ENCODE measurements at places on chromosomes 5 and 9.
A peak's percentile ranks its signal among the peaks of the same experiment; 100 is the strongest.

DNA sequence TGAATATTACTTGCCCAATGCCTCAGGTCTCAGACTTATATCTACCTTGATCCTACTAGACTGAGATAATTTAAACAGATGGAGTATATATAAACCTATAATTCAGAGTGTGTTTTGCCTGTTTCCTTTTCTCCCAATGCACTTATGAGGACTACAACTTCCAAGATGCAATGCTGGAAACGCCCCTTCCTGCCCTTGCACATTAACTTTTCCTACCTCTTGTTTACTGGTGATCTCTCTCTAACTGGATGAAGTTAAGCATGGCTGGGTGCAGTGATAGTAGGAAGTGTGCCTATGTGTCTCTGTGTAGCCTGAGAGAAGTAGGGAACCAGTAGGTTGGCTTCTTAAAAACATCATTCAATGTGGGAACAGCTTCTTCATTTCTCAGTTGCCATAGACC lies 115.2 kb downstream of the SVEP1 start:
- DNase-seq, result no peak

GRCh38 chr9:128361986-128362646 lies 9.1 kb upstream of the URM1 start:
- peak; percentile 83 for DNase-seq

DNA sequence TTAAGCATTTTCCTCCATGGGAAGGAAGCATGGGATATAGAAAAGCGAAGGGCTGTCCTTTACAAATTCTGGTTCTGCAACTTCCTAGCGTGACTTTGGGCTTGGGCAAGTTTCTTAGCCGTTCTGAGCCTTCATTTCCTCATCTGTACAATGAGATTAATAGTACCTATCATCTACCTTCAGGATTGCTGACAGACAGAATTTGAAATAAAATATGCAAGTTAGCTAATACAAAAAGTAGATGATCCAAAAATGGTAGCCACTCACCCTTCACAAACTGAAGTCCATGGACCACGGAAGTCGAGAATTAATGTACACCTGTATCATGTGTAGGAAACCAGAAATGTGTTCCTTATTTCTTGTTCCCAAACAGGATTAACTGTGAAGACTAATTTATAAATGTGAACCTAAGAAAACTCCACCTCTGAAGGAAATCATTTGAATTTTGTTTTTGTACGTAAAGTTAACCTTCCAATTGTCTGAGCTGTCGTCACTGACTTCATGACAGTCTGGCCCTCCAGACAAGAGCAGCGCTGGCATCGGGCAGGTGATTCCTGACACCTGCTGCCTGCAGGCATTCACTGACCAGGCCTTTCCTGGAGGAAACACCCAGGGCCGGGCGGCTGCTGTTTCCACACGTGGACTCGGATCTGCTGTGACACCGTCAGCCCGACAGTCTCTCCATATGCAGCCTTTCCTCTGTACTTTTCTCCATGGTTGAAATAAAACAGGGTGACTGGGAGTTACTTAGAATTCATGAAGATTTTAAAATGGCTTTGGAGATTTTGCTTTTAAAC lies 63.4 kb downstream of the PSMB7 start:
- DNase-seq, result no peak

DNA sequence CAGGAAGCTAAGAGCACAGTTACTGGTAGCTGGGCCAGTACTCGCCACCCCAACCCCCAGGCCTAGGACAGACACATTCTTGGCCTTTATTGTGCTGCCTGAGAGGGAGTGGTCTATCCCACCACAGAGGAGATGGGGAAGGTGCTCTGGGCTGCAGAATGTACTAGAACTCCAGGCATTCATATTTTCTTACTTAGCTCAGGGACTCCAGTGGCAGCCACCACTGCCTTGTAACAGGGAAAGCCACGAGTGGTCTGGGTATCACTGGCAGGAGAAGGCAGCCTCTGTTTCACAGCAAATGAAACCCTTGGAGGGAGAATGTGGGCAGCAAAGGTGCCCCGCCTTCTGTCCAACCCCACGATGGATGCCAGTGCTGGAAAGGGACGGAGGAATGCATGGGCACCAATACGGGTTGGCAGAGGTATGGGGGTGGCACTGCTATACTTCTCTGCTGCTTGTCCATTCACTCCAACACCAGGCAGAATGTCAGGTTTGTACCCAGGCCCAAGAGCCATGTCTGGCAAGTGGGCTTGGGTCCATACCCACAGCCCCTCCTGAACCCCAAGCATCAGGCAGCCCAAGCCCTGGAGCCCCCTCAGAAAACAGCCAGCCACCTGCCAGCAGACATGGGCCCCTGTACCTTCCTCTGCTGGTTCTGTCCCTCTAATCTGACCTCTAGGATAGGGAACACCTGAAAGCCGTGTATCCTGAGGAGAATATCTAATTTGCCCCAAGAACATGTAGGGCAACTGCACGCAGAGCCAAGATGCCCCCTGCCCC lies 4.6 kb downstream of the SEPTIN8 start:
- DNase-seq, result no peak

DNA sequence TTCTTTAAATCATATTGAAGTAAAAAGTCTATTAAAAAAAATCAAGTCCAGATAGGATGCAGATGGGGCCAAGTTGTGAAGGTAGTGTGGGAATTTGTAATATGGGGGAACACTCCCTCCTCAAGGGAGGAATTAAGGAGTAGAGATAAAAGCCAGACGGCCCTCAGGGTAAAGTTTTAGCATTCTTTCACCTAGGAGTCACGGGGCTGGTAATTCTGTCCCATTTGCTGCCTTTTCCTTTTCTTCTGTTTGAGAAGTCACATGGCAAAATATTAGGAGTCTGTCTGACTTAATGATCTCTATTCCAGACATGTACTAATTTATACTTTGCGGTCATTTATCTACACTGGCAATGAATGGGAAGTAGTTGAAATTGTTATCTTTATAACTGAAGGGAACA lies 61.9 kb downstream of the SNX24 start:
- DNase-seq, result peak; percentile 51

- peak; percentile 61 for DNase-seq
Measured at GRCh38 chr9:13351778-13352386, 72.4 kb upstream of the MPDZ start.

DNA sequence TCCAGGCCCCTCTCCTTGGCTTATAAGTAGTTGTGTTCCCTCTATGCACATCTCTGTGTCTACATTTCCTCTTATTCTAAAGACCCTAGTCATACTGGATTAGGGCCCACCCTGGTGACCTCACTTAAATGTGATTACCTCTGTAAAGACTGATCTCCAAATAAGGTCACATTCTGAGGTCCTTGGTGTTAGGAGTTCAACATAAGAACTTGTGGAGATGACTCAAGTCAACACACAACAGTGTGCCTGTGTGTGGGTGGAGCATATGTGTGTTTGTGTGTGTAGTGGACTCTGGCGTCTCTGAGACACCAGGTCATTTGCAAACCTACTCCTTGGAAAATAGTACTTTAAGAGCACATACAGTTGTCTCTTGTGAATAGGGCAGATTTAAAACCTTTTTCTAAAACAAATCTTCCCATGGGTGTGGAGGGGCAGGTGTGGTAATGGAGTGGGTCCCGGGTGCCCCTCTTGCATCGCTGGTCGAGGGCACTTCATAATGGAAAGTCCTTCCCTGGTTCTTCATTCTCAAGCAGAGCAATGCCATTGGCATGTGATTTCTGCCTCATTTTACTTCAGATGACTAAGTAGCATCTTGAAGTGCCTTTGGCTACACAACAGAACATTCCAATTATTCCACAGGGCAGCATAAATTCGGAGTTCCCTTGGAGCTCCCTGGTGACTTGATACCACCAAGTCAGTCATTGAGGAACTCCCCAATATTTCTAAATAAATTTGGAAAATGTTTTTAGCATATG lies 84.4 kb downstream of the C9orf152 start:
- no peak for DNase-seq

- DNase-seq, result no peak
Measured at GRCh38 chr9:942805-943580, 33.5 kb upstream of the DMRT3 start.

- DNase-seq, result no peak
Measured at GRCh38 chr9:18746631-18747030, 272.7 kb downstream of the ADAMTSL1 start.

DNA sequence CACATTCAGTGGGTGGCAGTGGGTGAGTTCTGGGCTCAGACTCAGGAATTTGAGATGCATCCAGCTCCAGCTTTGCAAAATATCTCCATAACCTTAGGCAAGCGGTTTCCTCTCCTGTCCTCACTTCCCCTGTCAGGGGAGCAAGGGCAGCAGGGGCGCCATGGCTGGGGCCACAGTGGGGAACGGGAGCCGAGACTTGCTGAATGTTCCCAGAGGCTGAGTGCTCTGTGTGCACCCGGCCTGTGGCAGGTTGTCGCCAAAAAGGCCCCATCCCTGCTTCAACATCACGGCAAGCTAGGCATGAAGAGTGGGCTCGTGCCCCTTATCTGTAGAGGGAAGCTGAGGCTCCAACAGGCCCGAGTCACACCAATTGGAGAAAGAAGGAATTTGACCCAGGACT lies 268.8 kb downstream of the NSG2 start:
- no peak for DNase-seq

DNA sequence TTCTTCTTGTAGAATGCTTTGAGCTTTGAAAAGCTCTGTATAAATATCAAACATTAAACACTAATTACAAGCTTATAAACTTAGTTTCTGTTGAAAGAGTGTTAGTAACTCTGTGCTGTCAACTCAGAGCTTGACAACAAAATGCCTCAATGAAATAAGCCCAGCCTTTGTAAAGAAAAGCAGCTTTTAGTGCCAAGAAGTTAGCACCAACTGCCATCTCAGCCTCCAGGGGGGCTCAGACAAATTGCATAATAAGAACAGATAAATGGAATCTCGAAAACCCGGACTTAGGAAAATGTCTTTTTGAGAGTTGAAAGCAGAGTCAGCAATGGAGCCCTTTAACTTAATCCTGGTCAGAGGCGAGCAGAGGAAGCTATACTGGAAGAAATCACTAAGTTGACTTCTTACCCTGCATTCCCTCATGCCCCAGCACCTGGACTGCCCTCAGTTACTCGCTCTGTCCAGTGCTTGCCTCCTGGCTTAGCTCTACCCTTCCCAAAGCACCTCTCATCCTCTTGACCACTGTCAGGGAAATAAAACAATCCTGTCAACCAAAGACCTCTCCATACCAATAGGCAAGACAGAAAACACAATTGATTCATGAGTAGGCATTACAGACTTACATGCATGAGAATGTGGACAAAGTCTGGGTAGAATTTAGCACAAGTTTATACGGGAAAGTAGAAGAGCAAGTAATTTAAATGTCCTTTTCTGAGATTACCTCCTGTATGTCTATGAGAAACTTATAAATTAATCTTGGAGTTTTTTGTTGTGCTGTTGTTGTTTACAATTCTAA lies 352.7 kb downstream of the ZNF608 start:
- DNase-seq, result no peak

DNA sequence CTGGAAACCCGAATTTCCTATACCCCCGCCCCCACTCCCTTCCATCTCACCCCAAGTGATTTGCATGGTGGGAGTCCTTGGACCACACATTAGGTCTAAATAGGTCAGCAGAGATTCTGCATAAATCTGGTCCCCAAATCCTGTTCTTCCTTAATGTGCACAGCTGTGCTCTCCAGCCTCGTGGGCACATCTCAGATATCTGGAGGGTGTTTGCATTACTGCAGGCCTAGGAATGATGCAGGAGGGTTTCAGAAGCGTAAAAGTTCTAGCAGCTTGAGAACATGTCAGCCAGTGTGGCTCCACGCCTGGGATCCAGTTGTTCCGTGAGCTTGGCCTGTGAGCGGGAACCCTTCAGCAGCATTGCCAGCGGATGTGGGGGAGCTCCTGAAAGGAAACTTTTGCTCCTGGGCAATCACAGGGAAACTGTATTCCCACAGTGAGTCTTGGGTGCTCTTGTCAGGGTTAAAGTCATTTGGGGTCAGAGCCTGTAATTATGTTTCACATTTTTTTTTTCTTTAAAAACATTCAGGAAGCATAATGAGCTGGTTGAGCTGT lies 12.9 kb downstream of the ARHGAP26 start:
- DNase-seq, result no peak

GRCh38 chr9:29282121-29282520 lies 1708.8 kb upstream of the C9orf72 start:
- DNase-seq, result no peak

DNA sequence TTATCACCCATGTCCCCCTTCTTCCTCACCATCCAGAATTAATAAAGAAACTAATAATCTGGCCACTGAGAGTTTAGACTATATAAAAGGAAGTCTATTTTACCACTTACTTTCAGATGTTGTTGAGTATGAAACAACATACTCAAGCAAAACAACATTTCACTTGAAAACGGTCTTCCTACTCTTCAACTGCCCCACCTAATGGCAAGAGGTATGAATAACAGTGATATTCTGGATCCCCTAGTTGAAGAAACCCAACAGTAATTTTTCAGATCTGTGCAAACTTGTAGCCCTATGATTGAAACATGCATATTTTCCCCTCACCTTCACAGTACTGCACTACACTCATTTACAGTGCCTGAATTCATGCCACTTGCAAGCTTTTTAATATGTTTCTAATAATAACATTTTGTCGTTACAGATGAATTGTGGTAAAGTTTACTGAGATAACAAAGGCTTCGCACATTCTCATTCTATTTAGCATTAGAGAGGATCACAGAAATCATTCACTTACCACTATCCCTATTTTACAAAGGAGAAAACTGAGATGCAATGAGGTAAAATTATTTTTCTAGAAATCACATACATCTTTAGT lies 267.9 kb upstream of the PDE4D start:
- DNase-seq, result no peak

GRCh38 chr5:25190521-25191000 lies 545.8 kb upstream of the CDH10 start:
- no peak for DNase-seq

DNA sequence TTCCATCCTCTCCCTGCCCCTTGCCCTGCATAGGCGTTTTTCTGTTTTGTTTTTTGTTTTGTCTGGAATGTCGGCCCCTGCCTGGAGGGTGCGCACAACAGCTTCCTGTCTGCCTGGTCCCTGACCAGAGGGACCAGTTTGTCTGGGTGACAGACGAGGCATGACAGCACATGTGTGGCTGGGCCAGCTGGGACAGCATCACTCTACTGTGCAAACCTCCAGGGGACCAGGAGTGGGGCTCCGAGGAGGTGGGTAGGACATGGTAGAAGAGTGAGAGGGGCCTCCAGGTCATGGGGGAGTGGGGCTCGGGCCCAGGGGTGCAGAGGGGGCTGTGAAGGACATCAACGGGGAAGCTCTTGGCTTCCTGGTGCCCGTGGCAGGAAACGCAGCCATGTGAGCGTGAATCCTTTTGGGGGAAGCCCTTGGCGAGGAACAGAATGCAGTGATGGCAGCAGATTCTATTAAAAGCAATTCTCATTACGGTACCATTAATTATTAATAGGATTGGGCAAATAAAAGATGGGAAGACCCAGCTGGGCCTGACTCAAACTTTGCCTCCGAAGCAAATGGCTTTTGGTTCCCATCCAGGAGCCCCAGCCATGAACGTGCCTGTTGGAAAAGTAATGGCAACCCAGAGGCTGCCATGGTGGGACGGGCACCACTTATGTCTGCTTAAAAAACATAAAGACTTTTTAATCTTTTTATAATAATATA lies 184.4 kb upstream of the IER5L start:
- DNase-seq, result no peak

GRCh38 chr5:158755986-158756385 lies 343.7 kb downstream of the EBF1 start:
- DNase-seq, result no peak

All from HAP-1 (cell line).